ENCODE measurements at places on chromosomes 7 and 10.

DNA sequence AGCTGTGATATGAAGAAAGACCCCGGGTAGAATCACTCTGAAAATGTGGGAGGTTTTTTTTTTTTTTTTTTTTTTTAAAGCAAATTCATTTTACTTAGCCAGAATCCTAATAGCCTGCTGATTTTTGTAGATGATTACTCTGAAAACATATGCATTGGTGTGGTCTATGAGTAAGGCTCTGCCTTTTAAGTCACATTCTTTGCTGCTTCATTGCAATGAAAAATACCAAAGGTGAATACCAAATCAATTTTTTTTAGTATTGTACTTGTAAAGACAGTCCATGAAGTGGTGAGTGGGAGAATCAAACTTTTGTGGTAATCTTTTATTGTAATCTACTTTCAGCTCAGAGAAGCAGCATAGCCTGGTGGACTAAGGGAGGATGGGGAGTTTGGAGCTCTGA is 130.3 kb downstream of the SDK1 start:
- no peak for DNase-seq

DNA sequence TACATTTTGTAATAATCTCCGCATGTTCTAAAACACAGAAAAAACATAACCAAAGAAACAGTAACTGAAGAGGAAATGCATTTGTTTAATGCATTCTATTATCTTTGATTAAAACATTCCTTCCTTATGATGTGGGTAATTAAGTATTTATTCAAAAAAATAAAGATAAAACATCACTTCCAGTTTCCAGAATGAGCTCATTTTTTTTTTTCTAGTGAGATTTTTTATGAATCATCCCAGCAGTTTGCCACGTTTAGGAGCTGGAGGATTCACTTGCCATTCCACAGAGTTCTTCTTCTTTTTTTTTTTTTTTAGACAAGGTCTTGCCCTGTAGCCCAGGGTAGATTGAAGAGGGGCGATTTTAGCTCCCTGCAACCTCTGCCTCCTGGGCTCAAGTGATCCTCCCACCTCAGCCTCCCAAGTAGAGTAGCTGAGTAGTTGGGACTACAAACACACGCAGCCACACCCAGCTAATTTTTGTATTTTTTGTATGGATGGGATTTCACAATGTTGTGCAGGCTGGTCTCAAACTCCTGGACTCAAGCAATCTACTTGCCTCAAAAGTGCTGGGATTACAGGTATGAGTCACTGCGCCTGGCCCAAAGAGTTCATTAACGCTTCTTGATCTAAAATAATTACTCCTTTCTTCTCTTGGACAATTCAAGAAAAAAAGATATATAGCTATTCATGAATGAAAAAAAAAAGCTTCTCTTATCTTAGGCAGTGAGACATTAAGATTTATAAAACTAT is 177.3 kb downstream of the DKK1 start:
- no peak for DNase-seq

DNA sequence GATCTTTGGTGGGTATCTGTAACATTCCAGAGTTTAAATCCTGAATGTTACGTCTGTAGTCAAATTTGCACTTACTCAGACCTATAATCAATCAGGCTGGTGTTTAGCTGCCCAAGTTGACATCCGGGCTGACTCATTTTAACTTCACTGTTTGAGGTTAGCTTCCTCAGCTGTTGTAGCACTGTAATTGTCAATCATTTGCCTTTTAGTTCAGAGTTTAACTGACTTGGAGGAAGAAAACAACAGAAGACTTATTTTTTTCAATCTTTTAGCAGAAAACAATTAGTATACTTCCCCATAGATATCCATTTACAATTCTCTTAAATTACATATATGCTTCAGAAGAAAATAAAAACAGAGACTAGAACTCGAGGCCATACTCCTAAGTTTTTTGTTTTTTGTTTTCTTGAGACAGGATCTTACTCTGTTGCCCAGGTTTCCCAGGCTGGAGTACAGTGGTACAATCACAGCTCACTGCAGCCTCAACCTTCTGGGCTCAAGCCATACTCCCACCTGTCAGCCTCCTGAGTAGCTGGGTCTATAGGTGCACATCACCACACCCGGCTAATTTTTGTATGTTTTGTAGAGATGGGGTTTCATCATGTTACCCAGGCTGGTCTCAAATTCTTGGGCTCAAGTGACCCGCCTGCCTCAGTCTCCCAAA is 38.5 kb upstream of the LRRC17 start:
- no peak for DNase-seq

- DNase-seq: no peak
Observed at GRCh38 chr7:94683066-94683465, 27.1 kb upstream of the SGCE start.

DNA sequence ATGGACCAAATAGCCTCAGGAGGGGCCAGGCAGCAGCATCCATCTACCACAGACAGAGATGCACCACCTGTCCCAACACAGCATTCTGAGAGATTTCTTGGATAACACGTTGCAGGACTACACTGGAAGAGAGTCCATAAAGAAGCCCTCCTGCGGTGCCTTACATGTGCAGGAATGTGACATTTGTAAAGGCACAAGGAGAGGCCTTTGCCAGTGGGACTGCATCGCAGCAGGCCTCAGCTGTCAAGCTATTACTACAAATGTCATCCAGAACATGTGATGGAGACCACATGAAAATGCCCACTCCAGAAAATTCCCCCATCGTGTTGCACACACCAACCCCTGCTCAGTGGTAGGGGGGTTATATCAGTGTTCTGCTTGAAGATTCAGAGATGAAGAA is 77.4 kb downstream of the ATXN7L1 start:
- DNase-seq: no peak

GRCh38 chr7:115359119-115359518 is 437.2 kb downstream of the MDFIC start:
- no peak for DNase-seq

- peak; percentile 61 for DNase-seq
Observed at GRCh38 chr7:127392182-127392565, 334 bp downstream of the ZNF800 start.

- no peak for DNase-seq
Observed at GRCh38 chr10:25820874-25821273, 113.2 kb upstream of the MYO3A start.
